Hematopoietic multipotent progenitor cell treated with erythropoietin and hydrocortisone succinate and interleukin-3 and kit ligand, for 4 days (in vitro differentiated cells): ENCODE measurements at places on chromosomes 11 and 22.

- peak; percentile 93 for DNase-seq
These were observed 12.5 kb upstream of the MRPL16 start for GRCh38 chr11:59822989-59823566.

DNA sequence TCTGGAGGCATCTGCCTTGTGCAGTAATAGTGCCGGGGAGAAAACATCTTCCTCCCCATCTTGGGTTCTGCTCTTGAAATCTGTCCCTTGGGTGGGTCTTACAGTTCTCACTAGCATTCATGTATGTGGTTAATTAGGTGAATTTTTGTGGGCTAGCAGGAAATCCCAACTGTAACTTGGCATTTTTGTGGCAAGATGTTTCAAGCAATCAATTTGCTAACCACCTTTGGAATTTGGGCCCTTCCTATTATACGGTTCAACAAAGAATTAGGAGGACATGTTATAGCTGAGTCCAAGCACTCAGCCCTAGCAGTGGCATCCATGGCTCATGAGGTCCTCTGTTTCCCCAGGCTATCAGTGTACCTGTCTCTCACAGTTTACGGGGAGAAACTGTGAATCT is 89.1 kb upstream of the MTNR1B start:
- no peak for DNase-seq

- DNase-seq, result no peak
These were observed 8.7 kb upstream of the EFCAB6 start for GRCh38 chr22:43820651-43821305.

GRCh38 chr22:44279069-44279360 is 33.7 kb downstream of the SHISAL1 start:
- DNase-seq, result no peak

GRCh38 chr22:20948450-20948849 is 18.6 kb upstream of the AIFM3 start:
- no peak for DNase-seq

DNA sequence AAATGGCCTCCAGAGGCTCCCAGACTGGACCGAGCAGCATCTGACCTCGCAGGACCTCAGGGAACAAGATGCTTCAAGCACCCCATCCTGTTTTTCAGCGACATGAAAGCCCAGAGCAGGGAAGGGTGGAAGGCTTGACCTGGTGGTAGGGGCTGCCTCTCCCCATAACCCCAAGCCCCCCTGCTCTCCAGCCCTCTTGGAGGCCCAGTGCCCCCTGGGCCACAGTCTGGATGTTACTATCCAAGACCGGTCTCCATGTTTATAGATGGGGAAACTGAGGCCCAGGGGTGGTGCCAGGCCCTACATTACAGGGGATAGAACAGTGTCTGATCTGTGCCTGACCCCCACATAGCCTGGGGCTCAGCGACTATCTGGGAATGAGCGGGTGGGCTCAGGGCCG is 7.0 kb downstream of the FGF3 start:
- no peak for DNase-seq

- DNase-seq, result no peak
These were observed 46.4 kb upstream of the FTH1 start for GRCh38 chr11:62013537-62014476.

DNA sequence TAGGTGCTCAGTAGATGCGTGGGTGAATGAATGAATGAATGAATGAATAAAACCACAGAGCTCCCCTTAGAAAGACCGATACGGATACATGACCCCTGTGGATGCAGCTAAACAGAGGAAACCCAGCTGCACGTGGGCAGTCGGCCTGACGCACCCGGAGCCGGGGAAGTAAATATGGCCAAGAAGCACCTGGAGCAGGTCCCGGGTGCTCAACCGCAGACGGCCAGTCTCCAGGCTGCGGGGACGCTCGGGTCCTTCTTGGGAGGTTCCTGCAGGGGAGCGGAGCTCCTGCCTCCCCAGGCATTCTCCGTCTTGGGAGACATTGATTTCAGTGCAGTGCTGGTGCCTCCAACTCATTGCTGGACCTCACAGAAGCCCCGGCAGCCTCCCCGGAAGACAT is 11.7 kb upstream of the TPCN2 start:
- DNase-seq, result no peak

- DNase-seq, result peak; percentile 52
These were observed 25.3 kb upstream of the SLC25A1 start for GRCh38 chr22:19203834-19204233.

DNA sequence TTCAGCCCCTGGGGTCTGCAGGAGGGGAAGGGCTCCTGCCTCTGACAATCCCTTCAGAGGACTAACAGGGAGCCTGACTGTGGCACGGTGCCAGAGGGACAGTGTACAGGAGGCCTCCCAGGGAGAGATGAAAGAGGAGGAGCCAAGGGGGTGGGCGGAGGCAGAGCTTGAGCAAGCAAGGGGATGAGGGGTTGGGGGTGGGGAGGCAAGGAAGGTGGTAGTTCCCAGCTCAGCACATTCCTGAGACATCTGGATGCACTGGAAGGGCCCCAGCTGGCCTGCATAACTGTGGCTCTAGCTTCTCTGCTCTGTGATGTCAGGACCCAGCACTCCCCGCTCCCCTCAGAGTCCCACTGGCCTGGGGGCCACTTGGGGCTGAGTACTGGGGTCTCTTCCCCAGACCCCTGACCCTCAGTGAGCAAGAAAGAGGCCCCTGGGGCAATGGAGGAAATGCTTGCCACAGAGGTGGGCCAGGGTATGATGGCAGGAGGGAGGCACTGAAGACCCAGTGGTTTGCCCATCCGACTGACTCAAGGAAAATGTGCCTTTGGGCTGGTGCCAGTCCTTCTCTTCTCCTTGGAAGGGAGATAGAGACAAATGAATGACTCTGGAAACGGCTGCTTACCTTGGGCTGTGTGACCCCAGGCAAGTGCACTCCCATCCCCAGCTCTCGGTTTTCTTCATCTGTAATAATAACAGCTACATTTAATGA is 13.3 kb downstream of the CREB3L1 start:
- DNase-seq, result peak; percentile 33
